ENCODE measurements at places on chromosomes 7 and 10.

- no peak for DNase-seq
Observed at GRCh38 chr7:54145716-54146115, 396.5 kb upstream of the VSTM2A start.

- DNase-seq = no peak
Observed at GRCh38 chr7:84085147-84085546, 109.4 kb downstream of the SEMA3A start.

DNA sequence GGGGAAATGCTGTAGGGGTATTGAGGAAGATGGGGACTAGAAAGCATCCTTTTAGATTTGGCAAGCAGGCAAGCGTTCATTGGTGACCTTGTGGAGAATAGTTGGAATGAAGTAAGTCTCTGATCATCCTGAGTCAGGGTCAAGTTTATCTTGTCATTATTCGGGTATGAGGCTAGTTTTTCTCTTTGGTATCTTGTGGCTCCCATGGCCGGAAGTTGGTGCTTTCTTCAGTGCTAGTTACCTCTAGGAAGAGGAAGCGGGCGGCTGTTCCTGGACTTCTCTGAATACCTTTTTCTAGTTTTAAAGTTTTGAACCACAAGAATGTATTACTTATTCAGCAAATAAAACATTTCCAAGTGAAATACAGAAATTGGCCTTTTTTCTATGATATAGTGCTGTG lies 9.2 kb downstream of the CREM start:
- no peak for DNase-seq

DNA sequence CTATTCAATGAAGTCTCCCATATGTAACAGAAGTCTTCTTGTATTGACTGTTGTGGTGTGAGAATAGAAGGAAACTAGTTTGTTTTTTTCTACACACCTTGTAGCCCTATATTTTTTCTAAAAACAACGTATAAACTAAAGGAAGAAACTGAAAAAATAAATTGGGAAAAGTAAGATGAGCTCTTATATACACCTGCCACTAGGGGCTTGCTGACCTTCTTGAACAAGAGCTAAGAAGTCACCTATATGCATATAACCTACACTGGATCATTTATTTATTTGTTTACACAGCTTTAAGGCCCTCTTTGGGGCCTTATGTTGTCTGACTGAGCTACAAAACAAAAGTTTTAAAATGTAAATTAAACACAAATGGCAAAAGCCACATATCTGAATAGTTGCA lies 383.0 kb downstream of the HPSE2 start:
- DNase-seq = no peak

DNA sequence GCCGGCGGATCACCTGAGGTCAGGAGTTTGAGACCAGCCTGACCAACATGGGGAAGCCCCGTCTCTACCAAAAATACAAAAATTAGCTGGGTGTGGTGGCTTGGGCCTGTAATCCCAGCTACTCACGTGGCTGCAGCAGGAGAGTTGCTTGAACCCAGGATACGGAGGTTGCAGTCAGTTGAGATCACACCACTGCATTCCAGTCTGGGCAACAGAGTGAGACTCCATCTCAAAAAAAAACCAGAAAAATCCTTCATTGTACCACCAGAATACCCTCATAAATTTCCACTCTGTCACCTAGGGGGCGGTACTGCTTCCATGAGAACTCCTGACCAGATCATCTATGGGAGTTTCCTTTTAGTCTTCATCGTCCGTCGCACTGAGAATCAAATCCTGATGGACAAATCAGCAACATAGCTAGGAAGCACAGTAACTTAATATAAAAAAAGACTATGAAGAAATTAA lies 225.8 kb upstream of the KLF14 start:
- DNase-seq = no peak

DNA sequence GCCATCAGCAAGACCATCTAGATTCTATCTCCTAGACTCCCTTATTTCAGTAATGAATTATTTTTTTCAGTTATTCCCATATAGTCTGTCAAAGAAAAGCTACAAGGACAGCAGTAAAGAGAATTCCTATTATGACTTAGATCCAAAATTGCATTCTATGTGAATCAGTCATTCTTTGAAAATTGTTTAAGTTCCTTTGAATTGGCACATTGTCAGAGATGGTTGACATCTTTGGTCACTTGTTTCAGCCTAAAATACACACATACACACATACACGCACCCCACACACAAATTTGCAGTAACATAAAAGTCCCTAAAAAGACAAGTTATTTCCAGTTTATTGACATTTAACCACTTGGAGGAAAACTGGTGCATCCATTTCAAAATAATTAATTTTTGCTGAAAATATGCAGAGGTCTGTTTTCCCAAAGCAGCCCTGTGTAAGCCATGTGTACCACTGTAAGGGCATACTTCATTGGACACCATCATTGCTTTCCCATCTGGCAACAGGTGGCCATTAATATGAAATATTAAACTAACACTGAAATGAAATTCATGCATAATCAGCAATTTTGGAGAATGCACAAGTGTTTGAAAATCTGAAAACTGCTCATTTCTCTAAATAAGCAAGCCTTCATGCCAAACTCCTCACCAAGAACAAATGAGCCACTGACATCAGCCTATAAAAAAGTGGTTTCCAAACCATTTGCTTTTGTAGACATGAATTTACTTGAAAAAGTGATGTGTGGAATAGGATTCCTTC lies 121.7 kb upstream of the COL1A2 start:
- no peak for DNase-seq

DNA sequence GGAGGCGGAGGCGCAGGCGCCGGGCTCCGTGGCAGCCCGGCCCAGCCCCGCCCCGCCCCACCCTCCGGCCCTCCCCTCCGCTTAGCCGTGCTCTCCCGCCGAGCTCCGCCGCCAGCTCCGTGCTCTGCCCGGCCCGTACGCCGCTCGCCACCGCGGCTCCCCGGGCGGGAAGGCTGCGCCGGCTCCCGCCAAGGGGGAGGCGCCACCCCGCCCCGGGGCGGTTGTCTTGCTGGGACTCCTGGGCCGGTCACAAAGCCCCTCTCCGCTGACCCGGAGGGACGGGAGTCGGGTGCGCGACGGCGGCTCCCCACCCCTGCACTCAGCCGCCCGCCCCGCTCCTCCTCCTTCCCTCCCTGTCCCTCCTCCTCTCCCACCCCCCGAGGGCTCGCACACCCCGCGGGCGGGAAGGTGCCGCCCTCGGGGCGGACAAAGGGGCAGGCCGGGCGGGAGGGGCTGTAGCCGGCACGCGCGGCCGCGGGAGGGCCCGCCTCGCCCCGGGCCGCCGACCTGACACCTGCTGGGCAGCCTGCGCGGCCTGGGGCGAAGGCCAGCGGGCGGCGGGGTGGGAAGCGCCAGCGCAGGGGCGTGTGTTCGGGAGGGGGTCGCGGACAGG lies 11.5 kb upstream of the SP8 start:
- peak; percentile 16 for DNase-seq

DNA sequence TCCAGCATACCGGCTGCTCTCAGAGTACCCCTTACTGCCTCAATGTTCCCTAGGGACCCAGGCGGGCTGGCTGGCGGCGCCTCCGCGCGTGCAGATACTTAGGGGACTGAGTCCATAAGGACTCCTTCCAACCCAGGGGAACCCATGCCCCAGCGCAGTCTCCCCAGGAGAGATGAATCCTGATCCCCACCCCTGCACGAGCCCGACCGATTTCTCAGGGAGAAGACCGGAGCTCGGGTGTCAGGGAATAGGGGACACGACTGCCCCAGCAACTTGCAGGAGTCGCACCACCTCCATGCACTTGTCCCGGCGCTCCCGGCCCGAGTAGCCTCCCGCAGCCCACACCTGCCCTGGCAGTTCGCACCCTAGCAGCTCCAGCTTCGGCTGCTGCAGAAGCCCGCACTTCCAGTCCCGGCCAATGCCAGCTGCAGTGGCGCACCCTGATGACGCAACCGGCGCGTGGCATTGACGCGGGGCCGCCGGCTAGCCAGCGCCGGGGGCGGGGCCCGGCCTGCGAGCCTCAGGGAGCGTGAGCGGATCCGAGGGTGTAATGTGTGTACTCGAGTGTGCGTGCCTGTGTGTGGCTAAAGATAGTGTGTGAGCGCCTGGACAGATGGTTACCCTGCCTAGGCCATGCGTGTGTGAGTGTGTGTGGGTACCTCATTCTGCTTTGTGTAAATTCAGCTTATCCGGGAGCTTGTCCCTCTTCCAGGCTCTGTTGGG lies at the start of gene GPAM:
TSS of gene GPAM (minus strand) at position 437 of the 723 bp plus-strand sequence. CDS start 1,981 bp downstream, outside the sequence.
- DNase-seq = peak; percentile 55

- DNase-seq = no peak
Observed at GRCh38 chr10:132845780-132846595, 60.0 kb upstream of the NKX6-2 start.

DNA sequence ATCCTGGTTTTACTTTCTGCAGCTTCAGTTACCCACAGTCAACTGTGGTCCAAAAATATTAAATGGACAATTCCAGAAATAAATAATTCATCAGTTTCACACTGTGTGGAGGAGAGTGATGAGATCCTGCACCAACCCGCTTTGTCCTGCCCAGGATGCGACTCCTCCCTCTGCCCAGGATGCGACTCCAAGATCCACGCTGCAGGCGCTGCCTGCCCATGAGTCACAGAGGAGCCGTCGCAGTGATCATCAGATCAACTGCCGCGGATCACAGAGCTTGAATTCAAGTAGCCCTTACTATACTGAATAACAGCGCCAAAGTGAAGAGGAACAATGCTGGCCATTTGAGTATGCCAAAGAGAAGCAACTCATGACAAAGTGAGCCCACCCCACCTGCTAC lies 61.5 kb downstream of the GRB10 start:
- DNase-seq = no peak

DNA sequence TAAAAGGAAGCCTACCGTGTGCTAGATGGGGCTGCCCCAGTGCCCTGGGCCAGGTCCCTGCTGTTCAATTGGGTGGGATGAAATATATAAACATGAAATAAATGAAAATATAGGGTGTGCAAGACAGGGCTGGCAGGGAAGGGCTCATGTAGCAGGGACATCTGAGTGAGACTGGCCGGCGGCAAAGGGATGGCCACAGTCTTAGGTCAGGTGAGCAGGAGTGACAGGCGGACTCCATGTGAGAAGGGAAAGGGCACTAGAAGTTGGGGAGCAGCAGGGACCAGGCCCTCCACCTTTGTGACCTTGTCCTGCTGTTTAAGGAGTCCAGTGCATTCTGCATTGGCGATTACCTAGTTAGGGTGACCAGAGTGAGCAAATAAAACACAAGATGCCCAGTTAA lies 207.6 kb upstream of the ZNF32 start:
- DNase-seq = no peak

DNA sequence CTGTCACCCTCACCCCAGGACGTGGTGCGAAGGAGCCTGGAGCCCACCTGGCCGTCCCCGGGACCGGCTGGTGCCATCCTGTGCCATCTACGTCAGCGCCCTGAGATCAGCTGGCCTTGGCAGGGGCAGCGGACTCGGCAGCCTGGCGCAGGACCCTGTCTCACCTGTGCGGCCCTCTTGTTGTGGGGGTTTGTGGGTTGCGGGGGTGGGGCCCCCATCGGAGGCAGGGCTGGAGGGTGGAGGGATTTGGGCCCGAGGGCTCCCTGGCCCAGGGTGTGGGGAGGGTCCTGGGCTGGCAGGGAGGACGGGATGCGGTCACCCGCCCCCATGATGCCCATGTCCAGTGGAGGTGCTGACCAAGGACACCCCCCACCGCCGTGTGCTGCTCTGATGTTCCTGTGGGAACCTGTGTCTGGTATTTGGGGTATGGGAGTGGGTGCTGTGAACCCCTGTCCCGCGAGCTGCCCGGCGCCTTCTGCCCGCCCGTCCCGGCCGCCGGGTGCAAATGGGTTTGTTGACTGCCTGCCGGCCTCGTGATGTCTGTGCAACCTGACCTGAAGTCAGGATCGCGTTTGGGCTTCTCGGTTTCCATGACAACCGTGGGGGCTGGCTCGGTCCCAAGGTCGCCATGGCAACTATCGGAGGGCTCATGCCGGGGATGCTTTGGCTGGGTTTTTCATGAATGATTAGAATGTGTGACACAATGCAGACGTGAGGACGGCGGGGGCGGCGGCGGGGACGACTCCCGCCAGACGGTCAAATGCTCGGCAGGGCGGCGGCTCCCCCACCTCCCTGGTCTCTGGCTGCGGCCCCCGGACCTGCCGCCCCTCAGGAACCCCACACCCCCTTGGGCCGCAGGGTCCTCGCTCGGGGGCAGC lies 7.3 kb downstream of the MAFK start:
- no peak for DNase-seq

DNA sequence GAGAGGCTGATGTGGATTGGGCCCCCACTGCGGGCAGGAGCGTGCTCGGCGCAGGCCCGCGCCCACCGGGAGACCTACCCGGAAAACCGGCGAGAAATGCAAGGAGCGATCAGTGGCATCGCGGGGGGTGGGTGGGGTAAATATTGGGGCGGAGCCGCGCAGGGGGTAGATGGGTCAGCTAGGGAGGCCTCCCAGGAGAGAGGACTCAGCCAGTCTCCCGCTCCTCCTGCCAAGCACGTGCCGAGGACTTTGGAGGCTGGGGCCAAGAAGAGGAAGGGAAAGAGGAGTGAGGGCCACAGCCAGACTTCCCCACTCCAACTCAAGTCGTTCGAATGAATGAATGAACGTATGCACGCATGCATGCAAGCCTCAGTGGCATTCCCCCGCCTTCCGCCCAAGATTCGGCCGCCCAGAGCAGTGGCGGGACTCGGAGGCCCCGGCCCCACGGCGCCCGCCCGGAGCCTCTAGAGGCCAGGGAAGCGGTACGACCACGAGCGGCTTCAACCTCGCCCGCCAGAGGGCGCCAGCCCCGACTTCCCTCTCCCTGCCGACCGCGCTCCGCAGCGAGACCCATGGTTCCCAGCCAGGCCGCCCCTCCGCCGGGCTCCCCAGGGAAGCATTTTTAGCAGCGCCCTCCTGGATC lies 3.6 kb downstream of the NPM3 start:
- DNase-seq = peak; percentile 7

GRCh38 chr10:74011770-74012169 lies 13.9 kb downstream of the VCL start:
- no peak for DNase-seq

DNA sequence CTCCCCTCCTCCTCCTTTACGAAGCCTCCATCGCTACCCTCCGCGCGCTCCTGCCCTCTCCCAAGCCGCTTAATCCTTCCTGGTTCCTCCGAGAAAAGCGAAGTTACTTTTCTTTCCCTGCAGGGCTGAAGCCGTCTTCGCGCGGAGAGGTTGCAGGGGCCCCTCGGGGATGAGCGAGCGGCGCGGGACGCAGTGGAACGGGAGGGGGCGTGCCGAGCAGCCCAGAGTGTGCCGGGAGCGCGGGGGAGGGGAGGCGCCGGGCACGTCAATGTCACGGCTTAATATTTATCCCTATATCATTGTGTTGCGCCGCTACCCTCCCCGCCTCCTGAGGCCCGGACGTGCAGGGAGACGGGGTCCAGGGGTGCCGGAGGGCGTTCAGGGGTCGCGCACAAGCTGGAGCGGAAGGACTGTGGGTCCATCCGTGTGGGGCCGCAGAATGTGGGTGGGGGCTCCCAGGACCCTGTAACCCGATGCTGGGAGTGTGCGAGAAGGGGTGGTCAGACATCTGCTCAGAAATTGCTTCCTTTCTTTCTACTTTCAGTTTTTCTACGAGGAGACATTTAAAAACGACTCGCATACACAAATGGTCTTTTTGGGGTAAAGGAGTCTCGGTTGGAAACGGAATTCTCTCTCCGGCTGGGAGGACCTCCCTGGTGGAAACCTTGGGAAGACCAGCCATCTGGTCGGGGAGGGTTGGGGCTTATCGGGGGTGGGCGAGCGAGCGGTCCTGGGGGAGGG lies 2.4 kb downstream of the CDK6 start:
- no peak for DNase-seq

Measured in NCI-H2029 (cell line).